Iris pigment epithelial cell (primary cell): ENCODE measurements at places on chromosomes 7 and 10.

GRCh38 chr10:117462424-117462792, 80.1 kb upstream of the EMX2 start:
- peak; percentile 26 for DNase-seq

GRCh38 chr7:85928500-85928899, 715.2 kb upstream of the GRM3 start:
- no peak for DNase-seq

GRCh38 chr7:123656544-123657303, 1.1 kb downstream of the LMOD2 start:
- no peak for DNase-seq

GRCh38 chr7:134936893-134937510, 49.3 kb upstream of the AGBL3 start:
- DNase-seq: peak; percentile 27

GRCh38 chr7:127922656-127923055, 108.6 kb downstream of the LRRC4 start:
- DNase-seq: no peak

- peak; percentile 28 for DNase-seq
Measured at GRCh38 chr10:28910956-28911355, 233.6 kb downstream of the BAMBI start.

GRCh38 chr7:83065714-83066113, 97.0 kb downstream of the PCLO start:
- DNase-seq: peak; percentile 3

- DNase-seq: no peak
Measured at GRCh38 chr7:26157520-26158105, 5.6 kb downstream of the NFE2L3 start.

DNA sequence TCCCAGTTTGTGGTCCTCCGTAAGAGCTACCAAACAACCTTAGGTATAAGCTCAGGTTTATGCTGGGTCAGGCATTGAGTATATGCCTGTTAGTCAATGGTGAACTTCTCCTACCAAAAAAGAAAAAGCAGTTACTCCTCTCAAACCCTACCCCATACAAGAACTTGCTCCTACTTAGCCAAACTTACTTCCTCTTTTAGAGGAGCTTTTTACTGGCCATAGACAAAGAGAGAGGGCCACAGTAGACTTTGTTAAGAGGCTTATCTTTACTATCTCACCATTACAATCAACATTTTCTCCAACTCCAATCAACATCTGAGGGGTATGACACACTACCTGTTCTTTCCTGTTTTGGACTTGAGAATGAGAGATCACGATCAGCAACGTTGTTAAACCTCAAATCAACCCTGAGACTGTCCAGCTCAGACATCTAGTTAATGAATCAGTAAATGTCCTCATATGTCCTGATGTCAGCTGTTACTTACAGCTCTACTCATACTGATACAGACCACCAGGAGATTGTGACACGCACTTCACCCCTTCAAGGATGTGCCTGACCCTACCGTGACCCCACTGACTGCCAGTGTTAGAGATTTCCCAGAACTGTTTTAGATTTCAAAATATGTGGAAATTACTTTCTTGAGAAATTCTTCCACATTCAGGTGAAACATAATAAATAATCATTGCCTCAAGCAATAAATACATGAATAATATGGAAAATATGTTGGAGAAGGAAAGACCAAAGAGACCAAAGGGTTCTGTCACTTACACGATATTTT, 18.4 kb upstream of the CCDC71L start:
- peak; percentile 93 for DNase-seq

GRCh38 chr10:61130366-61130765, 186.4 kb upstream of the RHOBTB1 start:
- peak; percentile 71 for DNase-seq
